ENCODE measurements at places on chromosomes 2 and 18.

DNA sequence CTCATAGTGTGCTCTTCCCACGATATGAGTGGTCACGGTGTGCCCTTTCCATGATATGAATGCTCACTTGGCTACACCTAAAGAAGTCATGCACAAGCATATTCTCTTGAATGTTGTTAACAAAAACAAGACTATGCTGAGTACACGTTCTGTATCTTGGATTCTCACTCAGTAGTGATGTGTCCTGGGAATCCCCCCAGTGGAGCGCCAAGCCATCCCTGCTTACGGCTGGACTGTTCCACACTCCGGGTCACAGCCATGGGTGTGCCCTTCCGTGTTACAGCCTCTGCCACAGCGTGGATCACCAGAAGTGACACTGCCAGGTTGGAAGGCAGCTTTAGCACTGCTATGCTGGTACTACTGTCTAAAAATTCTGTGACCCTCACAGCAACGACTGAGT is 59.1 kb downstream of the TPO start:
- no peak for DNase-seq

GRCh38 chr2:21552981-21553380 is 429.2 kb downstream of the TDRD15 start:
- no peak for DNase-seq

- peak; percentile 56 for DNase-seq
These were observed 70.6 kb downstream of the RPE start for GRCh38 chr2:210072922-210073509.

GRCh38 chr18:66662632-66663031 is 58.7 kb upstream of the CDH19 start:
- no peak for DNase-seq

DNA sequence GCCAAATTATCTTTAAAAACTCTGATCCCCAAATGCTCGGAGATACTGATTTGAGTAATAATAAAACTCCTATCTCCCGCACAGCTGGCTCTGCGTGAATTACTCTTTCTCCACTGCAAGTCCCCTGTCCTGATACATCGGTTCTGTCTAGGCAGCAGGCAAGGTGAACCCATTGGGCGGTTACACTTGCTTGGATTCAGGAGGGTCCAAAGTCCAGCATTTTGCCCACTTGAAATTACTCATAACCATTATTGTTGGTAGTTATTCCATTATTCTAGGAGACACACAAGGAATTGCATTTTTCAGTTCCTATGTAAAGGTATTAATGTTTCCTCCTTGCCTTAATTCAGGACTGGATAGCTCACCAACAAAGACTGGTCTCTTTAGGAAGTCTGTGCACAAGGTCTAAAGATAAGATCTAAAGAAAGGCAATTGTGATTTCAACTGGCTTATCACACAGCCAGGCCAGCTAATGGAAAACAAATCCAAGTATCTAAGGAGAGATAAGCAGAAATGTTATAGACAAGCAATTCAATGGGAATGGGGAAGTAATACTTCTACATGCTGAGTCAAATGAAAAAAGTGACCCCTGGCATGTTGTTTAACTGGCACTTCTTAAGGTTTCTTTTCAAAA is 23.2 kb upstream of the NPC1 start:
- no peak for DNase-seq

All from fibroblast of gingiva (primary cell).